Stomach (tissue), 19 donors: ENCODE measurements at places on chromosomes 7 and 10.

DNA sequence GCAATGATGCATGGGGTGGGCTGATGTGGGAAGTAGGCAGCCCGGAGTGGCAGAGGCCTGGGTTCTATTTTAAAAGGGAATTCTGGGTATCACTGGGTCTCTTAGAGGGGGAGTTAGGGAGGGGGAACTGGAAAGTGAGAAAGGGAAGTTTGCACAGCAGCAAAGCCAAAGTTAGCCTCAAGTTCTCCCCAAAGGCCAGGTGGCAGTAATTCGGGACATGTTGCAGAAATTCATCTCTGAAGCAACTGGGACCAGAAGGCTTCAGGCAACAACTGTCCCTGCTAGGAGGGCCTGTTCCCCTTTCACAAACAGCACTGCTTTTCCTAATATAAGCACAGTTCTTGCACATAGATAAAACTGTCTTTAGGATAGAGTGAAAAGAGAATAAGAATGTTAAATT lies 67.4 kb downstream of the NOD1 start:
- no peak for DNase-seq

DNA sequence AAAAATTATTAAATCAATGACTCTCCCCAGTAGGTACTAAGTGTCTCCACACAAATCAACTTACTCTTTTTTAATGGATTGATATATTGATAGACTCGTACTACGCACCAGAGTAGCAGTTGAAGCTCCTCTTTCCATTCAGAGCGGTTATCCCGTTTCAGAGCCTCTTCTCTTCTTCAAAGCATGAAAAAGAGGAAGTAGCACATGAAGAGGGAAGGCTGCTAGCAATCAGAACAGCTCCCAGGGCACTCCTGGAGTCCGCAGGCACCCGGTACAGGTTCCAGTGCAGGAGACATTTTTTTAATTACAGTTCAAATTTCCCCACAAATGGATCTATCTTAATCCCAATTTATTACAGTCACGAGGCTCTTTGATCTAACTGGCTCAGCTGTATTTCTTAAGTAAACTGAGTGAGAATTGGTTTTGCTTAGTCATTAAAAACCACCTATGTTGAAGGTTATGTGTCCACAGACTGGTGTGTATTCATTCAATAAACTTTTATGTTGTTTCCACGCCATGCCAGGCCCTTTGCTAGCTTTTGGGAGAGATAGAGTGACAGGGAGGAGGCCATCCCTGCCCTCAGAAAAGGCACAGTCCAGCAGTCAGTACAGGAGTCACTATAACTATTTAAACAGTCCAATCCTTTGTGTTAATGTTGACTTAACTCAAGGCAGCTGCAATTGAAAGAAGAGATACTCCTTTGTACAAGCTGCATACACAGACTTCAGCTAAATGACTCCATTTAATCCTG lies 32.1 kb upstream of the CALN1 start:
- no peak for DNase-seq

DNA sequence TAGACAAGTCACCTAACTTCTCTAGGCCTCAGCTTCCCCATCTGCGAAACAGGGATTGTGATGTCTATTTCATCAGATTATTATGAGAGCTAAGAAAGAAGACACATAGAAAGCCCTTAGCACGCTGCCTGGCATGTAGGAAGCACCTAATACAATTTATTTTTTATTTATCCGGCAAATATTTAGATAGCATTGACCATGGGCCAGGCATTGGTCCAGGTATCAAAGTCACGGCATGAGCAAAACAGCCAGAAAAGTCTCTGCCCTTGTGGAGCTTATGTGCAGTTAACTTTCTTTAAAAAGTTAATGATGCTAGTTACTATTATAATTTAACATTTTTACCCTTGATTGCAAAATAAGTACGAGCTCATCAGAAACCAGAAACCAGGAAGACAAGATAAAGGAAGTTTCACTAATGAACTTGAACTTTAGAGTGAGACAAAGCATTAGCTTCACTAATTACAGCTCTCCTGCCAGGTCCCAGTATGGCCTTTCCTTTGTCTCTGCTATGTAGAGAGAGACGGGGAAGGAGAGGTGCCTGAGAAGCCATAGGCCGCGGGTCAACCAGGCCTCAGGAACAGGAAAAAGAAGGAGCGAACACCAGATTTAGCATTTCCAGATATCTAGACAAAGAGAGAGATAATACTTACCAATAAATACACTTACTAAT lies 139.5 kb upstream of the ADAM12 start:
- no peak for DNase-seq

GRCh38 chr10:62705789-62706188 lies 98.7 kb upstream of the ADO start:
- DNase-seq: no peak

GRCh38 chr7:133776266-133776665 lies 350.9 kb upstream of the LRGUK start:
- DNase-seq: no peak

- DNase-seq: no peak
These were observed 24.3 kb downstream of the GRID1 start for GRCh38 chr10:86342111-86342863.

GRCh38 chr10:96910488-96911395 lies 78.6 kb downstream of the LCOR start:
- DNase-seq: peak; percentile 57

GRCh38 chr7:10343108-10343507 lies 630.6 kb upstream of the PHF14 start:
- no peak for DNase-seq

DNA sequence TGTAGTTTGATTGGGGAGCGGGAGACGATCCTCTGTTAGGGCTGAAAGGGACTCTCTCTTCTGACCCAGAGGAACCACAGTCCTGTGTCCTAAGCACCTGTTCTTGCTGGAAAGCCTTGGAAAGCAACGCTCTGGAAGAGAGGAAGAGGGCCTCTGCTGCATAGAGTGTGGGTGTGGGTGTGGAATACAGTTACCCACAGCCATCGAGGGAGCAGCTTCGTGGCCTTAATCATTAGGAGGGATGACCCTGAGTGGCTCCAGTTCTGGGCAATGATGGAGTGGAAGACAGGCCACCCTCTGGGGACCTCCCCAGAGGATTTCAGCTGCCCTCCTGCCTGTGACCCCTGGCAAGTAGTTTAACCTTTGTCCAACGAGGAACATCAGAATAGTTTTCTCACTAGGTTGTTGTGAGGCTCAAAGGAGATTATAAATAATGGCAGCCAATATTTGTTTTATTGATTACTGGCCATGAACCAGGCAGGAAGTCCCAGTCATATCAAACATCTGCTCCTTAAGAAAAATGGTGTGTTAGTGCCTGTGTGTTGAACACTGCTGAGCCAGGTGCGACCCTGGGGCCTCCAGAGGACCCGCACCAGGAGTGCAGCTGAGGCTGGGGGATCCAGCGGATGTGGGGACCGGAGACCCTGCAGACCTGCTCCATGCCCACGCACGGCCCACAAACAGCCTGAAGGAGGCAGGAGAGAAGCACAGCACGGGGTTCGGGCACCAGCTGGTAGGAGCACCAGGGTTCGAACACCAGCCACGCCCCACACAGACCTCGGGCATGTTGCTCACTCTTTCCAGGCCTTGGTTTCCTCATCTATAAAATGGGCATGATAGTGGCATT lies 35.6 kb downstream of the FAM241B start:
- no peak for DNase-seq

GRCh38 chr7:14714161-14714728 lies 188.3 kb downstream of the DGKB start:
- DNase-seq: no peak

GRCh38 chr7:25894902-25895791 lies 256.9 kb upstream of the NFE2L3 start:
- peak; percentile 79 for DNase-seq

DNA sequence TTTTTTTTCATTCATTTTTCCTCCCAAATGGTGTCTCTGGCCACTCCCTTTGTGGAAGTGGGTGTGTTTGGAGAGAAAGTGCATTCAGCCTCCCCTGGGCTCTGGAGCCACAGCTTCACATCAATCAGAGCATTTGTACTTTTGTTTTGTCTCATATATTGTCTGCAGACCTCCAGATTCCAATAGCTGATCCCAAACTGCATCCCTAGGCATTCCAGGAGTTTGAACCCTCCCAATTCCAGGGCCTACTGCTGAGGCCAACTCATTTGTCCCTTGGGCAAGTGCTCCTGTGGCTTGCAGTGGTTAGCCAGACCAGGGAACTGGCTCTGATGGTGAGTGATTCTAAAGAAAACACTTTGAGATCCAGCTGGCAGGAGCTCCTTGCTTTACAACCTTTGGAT lies 163.3 kb downstream of the IPMK start:
- no peak for DNase-seq

GRCh38 chr10:9605231-9605630 lies 1412.4 kb upstream of the CELF2 start:
- DNase-seq: no peak

DNA sequence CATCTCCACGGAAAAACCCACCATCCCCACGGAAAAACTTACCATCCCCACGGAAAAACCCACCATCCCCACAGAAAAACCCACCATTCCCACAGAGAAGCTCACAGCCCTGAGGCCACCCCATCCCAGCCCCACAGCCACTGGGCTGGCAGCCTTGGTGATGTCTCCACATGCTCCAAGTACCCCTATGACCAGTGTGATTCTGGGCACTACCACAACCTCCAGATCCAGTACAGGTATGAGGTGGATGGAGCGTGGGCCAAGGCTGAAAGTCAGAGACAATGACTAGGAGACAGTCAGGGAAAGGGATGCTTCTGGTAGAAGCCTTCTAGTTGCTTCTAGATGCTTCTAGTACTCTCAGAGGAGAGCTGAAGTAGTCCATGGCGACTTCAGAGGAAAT lies 19.6 kb downstream of the ZAN start:
- no peak for DNase-seq

DNA sequence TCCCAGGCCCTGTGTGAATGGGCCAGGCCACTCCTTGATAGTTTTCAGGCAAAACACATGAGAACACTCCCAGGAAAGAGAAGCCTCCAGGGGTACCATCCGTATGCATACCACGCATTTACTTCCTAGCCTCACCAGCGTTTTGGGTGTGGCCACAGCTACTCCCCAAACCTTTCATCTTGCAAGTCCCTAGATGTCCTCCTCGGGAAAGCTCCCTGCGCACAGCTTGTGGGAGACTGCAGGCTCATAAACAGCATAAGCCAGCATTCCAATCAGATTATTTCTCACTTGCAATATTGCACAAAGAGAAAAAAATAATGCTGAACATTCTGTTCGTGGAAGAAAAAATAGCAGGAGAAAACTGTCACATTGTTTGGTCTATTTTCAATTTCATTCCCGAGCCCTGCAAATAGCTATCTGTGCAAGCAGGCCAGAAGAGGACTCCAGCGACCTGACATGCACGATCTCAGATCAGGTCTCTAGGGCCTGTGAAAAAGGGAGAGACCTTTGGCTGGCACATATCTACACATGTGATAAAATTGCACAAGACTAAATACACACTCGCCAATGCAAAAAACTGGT lies 175.6 kb downstream of the PLXNA4 start:
- DNase-seq: no peak

GRCh38 chr10:66656499-66656898 lies 269.3 kb upstream of the LRRTM3 start:
- DNase-seq: no peak

DNA sequence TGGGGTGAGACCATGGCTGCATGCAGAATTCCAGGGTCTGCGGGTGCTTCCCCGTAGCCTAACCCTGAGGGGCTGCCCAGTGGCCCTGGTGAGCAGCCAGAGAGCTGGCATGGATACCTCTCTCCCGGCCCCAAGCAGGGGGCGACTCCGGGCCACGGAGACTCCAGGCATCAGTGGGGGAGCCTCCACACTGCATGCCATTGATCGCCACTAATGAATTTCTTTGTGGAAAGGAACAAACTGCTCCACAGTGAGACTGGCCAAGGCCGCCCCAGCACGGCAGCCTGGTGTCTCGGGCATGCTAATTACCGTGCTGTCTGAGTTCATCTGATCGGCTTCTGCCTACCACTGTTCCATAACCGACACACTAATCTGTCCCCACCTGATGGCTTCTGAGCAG lies 184.4 kb downstream of the GRID1 start:
- DNase-seq: no peak

DNA sequence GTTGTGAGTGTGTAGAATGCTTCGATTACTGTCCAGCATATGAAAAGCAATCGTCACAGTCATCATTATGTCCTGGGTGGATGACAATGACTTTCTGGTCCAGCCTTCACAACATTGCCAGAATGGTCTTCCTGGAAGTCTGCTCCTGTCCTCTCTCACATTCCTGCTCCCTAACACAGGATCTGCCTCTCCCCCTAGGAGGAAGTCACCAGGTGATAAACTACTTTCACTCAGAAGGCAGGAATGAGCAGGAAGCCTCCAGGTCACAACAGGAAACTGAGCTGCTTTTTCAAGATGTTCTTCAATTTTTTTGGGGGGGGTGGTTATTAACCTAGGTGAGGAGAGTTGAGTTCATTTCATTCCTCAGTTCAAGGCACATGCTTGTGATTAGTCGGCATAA lies 13.6 kb upstream of the GPNMB start:
- DNase-seq: no peak

DNA sequence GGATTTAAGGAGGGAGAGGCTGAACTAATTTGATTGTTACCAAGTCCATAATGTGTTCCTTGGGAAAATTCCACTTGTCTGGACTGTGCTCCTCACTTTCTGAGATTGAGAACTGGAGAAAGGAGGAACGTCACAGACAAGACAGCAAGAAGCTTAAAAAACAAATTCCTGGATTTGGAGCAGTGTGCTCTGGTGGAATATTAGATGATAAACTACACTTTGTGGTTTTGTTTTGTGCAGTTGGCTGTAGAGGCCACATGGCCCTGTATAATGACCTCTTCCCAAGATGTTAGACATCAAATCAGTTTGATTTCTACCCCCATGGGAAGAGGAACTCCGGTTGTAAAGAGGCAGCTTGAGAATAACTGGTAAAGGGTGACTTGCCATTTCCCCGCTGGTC lies 421.3 kb upstream of the GALNT17 start:
- DNase-seq: no peak

- no peak for DNase-seq
These were observed 183.1 kb upstream of the SEMA3E start for GRCh38 chr7:83832009-83832408.

DNA sequence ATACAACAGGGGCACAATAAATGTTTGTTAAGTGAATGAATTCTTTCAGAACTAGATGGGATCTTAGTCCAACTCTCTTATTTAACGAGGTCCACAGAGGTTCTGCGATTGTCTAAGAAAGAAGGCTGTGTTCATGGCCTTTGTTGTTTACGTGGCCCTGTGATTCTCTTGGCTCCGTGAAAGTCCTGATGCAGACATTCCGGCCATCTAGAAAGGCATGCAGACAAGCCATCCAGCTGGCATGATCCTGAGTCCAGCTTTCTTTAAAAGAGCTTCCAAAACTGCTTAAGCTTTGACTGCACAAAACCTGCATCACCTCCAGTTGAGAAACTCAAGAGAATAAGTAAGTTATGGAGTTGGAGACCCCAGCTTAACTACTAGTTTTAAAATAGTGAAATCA lies 26.0 kb downstream of the EGFR start:
- DNase-seq: no peak
